Neural crest cell (in vitro differentiated cells): ENCODE measurements at places on chromosomes 2 and 18.

- H3K27me3 ChIP-seq = peaks cover 4% of the 10 kb centered on the region
- H3K27ac ChIP-seq = no peak overlapping the region
- peaks cover 17% of the 10 kb centered on the region for H3K4me1 ChIP-seq
- DNase-seq = no peak
- H3K36me3 ChIP-seq = no peaks in the 10 kb centered on the region
- no peak overlapping the region for H3K4me3 ChIP-seq
These were observed 8.2 kb downstream of the DSG2 start for GRCh38 chr18:31506024-31506742.

DNA sequence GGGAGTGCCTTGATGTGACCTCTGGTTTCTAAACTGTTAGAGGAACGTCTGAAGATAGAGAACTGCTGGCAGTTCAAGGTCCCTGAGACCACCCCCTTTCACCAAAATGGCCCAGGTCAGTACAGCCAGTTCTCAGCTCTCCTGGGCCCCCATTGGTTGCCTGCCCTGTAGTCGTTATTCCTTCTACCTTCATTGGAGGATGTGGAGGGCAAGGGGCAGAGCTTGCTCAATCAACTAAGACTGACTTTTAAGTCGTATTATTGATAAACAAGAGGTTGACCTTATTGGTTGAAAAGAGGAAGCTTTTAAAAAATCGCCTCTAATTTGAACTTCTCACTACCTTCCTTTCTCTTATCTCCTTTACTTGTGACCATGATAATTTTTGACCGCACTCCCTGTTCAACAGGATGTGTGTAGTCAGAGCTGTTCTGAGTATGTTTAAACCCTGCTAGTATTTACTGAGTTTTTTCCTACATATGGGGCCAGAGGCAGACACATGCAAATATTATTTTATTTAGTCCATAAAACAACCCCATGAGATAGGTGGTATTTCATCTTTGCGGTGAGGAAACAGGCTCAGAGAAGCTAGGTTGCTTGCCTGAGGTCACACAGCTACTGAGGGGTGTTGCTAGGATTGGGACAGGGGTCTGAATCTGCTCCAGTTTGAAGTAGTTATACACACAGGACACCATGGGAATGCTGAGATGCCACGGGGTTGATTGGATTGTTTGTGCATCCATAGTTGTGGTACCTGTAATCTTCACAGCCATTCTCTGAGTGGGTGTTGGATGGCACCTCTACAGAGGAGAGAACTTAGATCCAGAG, 65.9 kb downstream of the TMEM247 start:
- peaks cover 64% of the 10 kb centered on the region for H3K4me1 ChIP-seq
- DNase-seq = no peak
- no peaks in the 10 kb centered on the region for H3K36me3 ChIP-seq

GRCh38 chr2:81835321-81836000, 1530.9 kb upstream of the LRRTM1 start:
- H3K36me3 ChIP-seq = no peaks in the 10 kb centered on the region
- no peak overlapping the region for H3K4me3 ChIP-seq
- DNase-seq = no peak

DNA sequence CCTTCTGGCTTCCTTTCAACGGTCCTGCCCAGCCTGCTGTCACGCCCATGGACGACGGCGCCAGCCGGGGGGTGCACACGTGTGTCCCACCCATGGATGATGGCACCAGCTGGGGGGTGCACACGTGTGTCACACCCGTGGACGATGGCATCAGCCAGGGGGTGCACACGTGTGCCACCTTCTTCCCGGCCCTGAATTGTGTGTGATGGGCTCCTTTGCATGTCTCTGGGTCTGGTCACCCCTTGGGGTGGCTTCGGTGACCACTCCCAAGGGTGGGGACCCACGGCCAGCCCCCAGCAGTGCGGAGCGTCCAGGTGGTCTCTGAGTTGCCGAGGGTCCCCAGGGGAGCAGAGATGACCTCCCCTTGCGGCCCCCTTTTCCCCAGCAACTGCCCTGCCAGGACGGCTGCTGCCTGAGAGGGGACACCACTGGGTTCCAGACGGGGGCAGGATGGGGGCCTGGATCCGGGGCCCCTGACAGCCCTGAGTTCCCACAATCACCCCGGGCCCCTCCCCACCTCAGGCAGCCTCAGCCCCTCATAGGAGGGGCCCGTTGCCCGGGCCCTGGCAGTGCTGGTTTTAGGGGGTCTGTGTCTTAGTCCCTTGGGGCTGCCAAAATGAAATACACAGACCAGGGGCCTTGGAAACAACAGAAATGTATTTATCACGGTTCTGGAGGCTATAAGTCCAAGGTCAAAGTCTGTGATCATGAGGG, 9.4 kb downstream of the NEU4 start:
- H3K27me3 ChIP-seq = peaks cover 5% of the 10 kb centered on the region
- H3K4me3 ChIP-seq = no peak overlapping the region
- peaks cover 7% of the 10 kb centered on the region for H3K4me1 ChIP-seq
- no peak overlapping the region for H3K27ac ChIP-seq

DNA sequence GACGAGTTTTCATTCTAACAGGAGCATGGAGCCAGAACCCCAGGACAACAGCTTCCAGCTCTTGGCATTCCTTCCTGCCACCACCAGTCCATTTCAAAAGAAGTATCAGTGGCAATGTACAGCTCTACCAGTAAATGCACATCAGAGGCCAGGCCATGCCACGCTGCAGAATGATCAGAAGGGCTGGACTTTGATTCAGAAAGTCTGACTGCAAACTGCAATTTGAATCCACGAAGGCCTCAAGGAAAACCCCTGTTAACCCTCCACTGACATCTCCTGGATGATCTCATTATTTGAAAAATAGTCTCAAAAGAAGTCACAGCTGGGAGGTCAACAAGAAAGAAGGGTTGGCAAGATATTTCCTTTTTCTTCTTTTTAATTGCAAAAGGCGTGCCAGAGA, 119.2 kb downstream of the MYO5B start:
- no peak overlapping the region for H3K27ac ChIP-seq
- peaks cover 5% of the 10 kb centered on the region for H3K4me1 ChIP-seq

DNA sequence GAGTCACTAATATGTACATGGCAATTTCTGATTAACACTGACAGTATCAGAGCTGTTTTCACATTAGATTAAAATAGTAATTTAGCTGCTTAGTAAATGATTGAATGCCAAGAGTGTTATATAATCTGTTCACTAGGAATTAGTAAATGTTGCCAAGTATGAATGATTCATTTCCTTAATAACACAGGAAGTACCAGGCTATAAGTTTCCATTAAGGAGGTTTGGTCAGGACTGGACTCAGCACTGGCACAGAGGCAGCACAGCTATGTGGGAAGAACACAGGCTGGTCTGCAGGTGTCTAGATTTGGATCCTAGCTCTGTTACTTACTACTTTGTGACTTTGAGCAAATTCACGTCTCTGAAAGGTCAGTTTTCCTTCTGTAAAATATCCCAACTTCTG, 97.2 kb downstream of the TDRD15 start:
- H3K36me3 ChIP-seq = no peaks in the 10 kb centered on the region
- peaks cover 7% of the 10 kb centered on the region for H3K4me1 ChIP-seq
- H3K4me3 ChIP-seq = no peak overlapping the region

DNA sequence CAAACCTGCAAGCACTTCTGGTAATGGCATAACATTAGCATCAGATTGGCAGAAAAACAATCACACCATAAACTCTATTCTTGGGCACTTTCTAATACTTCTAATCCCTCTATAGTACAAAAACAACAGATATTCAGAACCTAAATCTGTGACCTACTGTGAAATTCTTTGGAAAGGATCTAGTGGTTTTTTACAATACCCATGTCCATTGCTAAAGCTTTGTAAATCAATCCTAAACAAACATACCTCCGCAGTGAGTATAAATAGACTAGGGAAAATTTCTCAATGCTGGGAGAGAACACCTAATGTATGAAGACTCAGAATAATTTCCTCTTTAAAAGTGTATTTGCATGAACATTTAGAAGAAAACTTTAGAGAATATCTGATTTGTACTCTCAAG, 1098.5 kb upstream of the DDX18 start:
- no peak overlapping the region for H3K27ac ChIP-seq
- H3K27me3 ChIP-seq = no peaks in the 10 kb centered on the region
- H3K4me3 ChIP-seq = no peak overlapping the region
- no peaks in the 10 kb centered on the region for H3K36me3 ChIP-seq
- no peaks in the 10 kb centered on the region for H3K4me1 ChIP-seq

- peak overlapping the region; percentile 81 for H3K27ac ChIP-seq
- peaks cover 10% of the 10 kb centered on the region for H3K4me1 ChIP-seq
- H3K36me3 ChIP-seq = peaks cover 7% of the 10 kb centered on the region
- H3K4me3 ChIP-seq = no peak overlapping the region
- H3K27me3 ChIP-seq = no peaks in the 10 kb centered on the region
These were observed 235.4 kb downstream of the ATAD2B start for GRCh38 chr2:23691565-23691964.

DNA sequence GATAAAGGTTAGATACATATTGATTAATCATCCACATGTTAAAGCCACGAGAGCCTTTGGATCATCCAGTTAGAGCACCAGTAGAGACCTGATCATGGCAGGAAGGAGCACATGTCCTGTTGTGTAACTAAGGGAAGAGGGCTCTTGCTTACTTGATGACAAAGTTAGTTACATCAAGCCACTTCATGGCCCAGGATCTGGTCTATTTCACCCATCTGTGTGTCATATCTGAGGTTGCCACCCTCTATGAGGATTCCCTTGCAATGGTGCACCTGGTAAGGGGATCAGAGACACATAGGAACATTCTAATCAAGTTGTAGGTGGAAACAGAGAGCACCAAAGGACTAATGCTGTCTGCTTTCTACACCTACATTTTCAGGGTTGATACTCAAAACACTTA, 6.7 kb downstream of the ANKAR start:
- peaks cover 32% of the 10 kb centered on the region for H3K36me3 ChIP-seq
- H3K4me1 ChIP-seq = no peaks in the 10 kb centered on the region
- H3K27me3 ChIP-seq = no peaks in the 10 kb centered on the region
- no peak overlapping the region for H3K4me3 ChIP-seq
- no peak for DNase-seq
- H3K27ac ChIP-seq = no peak overlapping the region

GRCh38 chr2:85846411-85846810, 42.4 kb downstream of the ST3GAL5 start:
- no peak for DNase-seq
- H3K36me3 ChIP-seq = peaks cover 26% of the 10 kb centered on the region
- H3K27ac ChIP-seq = no peak overlapping the region
- H3K4me3 ChIP-seq = no peak overlapping the region
- H3K27me3 ChIP-seq = no peaks in the 10 kb centered on the region

DNA sequence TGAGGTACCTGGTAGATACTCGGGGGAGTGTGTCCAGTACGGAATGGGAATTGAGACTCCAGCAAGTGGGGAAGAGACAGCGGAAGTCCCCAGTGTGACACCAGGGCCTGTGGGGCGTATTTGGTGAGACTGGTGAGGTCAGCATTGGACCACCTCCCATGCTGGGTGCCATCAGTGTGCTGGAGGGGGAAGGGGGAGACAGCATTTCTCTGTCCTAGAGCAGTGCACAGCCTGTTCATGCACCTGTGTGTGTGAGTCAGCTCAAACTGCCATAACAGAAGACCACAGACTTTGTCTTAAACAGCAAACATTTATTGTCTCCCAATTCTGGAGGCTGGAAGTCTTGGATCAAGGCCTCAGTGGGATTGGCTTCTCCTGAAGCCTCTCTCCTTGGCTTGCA, 301.8 kb downstream of the GBX2 start:
- H3K36me3 ChIP-seq = peaks cover 29% of the 10 kb centered on the region
- H3K27ac ChIP-seq = no peak overlapping the region
- no peak for DNase-seq
- H3K4me3 ChIP-seq = no peak overlapping the region

DNA sequence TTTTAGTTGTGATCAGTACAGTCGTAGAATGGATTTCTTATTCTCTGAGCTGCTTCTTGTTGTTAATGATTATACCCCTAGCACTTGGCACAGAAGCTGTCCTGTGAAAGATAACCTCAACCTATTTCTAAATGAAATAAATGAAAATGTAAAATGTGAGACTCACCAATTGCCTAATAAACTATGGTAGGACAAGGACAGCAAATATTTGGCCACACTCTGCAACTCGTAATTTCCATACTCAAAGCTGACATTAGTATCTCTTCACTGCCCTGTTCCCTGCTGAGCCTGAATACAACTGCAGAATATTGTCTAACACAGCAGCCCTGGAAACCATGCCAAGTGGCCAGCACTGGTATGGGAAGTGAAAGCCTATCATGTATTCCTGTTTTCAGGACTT, 34.5 kb downstream of the TMEM182 start:
- no peak overlapping the region for H3K27ac ChIP-seq
- H3K4me3 ChIP-seq = no peak overlapping the region
- peaks cover 4% of the 10 kb centered on the region for H3K4me1 ChIP-seq
- DNase-seq = no peak
- no peaks in the 10 kb centered on the region for H3K27me3 ChIP-seq
